IMR-90 (cell line): ENCODE measurements at places on chromosomes 6 and 20. TPM values are rescaled to one million over a fixed set of nuclear protein-coding genes. Genes with fewer than 3 reads are reported as not detected.

GRCh38 chr6:131910956-131911355 lies 40.2 kb downstream of the CCN2 start:
- DNase-seq: no peak

DNA sequence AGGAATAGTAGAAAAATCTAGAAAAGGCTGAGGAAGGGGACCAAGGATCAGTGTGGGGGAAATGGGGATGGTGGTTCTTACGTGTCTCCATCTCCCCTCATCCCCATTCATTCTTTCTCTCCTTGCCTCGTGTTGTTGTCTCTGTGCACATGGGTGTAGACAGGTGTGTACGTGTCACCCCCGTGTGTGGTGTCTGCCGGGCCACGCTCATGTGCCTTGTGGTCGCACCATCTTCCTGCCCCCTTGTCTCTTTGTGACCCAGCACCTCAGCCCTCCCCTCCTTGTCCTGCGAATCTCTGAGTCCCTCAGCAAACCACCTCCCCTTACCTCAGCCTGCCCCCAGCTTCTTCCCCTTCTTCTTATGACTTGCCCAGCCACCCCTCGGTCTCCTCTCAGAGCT lies 39.4 kb downstream of the FOXP4 start:
- DNase-seq: no peak

GRCh38 chr6:113701552-113702254 lies 155.4 kb upstream of the MARCKS start:
- DNase-seq: no peak

DNA sequence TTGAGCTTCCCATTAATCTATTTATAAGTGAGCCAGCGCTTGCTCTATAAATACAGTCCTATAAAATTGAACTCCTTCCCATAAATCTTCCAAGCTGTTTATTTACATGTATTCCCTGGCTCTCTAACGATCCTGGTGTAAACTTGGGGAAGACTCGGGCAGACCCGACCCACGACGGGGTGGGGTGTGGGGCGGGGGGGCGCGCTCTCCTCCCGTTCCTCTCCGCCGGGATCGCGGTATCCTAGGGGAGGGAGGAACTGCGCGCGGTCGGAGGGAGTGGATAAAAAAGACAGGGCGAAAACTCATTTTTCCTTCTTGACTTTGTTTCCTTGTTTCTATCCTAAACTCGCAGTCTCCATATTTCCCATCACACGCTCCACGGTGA lies 31.1 kb downstream of the TFAP2B start:
- no peak for DNase-seq

- DNase-seq: no peak
These were observed 118.0 kb upstream of the THEMIS start for GRCh38 chr6:128018821-128019220.

Gene PRKN
- 0.18 and 0.28 TPM in 2 replicates for total RNA-seq

Gene GHRH
- not detected in 2 replicates for total RNA-seq
